ENCODE measurements at places on chromosomes 16 and 17.

DNA sequence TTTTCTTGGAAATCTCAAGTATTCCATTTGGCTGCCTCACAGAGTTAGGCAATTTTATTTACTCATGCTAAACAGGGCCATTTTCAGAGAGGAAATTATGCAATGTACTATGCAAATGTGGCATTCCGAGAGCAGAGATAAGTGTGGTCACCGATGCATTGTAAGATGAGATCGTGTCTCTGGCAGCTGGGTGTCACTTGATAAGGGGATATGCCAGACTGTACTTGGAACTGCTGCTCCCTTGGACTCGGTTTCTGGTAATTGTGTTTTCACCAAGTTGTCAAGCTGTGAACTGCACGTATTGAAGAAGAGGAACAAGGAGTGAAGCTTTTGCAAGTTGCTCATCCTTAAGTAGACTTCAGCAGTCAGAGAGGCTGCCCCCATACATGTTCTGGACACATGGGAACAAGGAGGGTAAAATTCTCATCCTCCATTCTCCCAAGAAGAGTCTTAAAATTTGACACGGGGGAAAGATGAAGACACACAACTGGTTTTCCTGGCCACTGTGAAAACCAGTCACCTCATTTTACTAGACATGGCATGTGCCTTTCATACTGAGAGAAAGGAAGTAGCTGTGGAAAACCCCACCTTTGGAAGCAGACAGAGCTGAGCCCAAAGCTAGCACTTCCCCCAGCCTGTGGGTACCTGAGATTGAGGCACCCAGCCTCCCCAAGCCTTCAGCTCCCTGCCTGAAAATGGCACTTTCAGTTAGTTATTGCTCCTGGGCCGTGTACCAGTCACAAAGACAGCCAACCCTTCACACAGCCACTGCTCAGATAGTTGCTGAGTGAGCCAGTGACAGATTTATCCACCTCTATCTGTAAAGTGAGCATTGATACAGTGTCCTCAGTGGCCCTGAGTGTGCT lies 150.7 kb downstream of the SOCS1 start:
- DNase-seq = no peak

GRCh38 chr17:79971651-79972050 lies 64.0 kb downstream of the TBC1D16 start:
- no peak for DNase-seq

- DNase-seq = no peak
These were observed 233.7 kb upstream of the SDK2 start for GRCh38 chr17:73877962-73878361.

DNA sequence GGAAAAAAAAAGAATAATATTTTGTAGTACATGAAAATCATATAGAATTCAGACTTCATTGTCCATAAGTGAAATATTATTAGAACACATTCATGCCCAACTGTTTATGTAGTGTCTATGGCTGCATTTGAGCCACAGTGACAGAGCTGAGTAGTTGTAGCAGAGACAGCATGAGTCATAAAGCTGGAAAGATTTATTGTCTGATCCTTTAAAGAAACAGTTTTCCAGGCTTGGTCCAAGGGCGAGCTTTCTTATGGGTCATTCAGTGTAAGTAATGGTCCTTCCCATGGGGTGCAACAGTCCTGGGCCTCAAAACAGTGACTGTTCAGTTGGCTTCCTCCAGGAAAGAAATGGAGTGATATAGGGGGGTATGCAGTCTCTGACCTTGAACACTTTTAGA lies 260.2 kb downstream of the HS3ST4 start:
- DNase-seq = no peak
